ENCODE measurements at places on chromosomes 7 and 10.

GRCh38 chr10:43122826-43123225 lies 15.4 kb upstream of the CSGALNACT2 start:
- no peak for DNase-seq

- DNase-seq = no peak
Measured at GRCh38 chr7:14380881-14381280, 391.4 kb upstream of the ETV1 start.

- DNase-seq = no peak
Measured at GRCh38 chr10:26430641-26431163, 7.4 kb upstream of the APBB1IP start.

DNA sequence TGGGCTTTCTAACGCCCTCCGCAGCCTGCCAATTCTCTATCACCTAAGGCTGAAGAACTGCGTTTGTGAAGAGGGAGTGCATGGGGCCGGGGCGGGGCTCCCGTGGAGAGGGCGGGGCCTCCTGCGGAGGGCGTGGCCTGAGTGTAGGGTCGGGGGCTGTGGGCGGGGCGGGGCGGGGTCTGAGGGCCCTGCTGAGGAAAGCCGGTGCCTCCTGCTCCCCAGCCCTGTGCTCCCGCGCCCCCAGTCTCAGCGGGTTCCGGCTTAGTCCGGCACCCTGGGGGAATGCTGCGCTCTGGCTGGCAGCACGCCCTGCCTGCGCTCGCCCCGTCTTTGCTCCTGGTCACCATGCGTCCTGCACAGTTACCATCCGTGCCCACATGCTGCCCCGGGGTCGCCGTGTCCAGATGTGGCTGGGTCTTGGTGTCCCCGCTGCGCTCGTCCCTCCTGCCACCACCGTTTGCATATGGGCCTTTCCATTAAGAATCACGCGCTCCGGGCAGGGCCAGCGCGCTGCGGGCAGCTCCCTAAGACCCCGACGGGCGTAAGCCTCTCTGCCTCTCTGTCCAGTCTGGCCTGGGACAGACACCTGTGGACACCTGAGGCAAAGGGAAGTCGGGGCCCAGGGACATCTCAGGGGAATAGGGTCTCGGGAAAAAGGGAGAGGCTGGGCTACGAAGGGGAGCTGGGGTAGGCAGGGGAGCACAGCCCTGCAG lies 144.0 kb upstream of the RET start:
- DNase-seq = no peak

GRCh38 chr7:45663167-45663921 lies 89.2 kb downstream of the ADCY1 start:
- DNase-seq = no peak

GRCh38 chr10:83332690-83333089 lies 806.6 kb upstream of the GHITM start:
- DNase-seq = no peak

DNA sequence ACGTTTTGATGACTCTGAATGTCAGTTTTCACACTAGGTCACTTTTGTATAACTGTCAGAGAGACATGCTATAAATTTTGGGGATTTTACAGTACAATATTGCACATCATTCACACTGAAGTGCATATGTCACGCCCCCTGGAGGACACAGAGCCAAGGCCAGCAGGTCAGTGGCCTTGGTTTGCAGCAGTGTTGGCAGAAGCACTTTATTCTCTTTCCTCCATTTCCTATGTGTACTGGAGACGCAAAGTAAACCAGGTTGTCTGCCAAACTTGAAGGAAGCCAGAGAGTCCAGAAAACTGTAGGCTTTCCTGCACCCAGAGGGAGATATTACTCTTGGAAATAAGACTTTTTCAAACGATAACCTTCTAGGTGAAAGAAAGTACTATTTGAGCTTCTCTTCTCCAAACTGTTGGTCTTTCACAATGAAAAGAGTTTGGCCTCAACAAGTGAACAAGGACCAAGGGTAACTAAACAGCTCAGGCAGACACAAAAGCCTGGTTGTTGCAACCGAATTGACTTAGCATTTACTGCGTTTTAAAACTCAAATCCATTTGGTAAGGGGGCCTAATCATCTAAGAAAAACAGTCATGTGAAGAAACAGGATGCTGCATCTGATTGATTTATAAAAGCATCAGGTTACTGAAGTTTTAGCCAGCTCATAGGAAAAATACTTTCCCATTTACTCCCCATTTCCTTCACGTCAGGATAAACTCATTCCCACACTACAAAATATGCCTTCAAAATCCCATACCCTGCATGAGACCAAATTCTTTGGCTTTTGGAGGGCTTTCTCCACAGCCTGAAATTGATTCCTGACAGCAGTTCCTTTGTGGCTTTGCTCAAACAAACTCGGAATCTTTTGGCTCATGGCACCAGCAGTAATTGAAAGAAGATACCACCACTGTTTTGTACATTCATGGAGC lies 83.0 kb upstream of the SEC61G start:
- no peak for DNase-seq

DNA sequence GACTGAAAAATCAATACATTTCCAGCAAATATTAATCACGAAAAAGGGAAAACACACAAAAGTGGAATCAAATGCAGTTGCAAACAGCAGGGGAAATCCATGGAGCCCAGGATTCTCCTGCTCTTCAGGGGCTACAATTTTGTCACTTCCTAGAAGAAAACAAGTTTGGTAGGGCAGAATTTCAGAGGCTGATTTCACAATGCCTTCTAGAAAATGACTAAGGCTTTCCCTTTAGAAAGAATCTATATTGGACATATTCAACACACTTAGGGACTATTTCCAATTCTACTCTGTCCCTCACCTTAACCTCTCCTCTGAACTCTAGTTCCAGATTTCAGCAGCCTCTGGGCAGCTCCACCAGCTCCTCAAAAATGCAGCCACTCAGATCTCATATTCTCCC lies 111.3 kb downstream of the HECTD2 start:
- no peak for DNase-seq

- no peak for DNase-seq
Measured at GRCh38 chr10:86872757-86873156, 84.7 kb downstream of the MMRN2 start.

DNA sequence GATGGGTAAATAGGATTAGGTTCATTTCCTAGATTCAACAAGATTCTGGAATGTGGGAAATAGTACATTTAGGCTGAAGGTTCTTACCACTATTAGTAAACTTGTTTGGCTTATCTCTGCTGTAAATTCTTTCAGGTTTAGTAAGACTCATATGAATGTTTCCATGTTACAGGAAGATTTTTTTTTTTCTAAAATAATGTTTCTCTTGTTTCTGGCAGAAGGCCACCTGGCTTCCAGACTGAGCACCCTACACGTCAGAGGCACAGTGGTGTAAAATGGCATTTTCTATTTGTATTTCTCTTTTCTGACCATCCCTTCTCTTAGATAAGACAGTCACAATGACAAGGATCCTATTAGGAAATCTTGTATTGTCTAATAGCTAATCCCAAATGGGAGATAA lies 22.7 kb upstream of the AASS start:
- no peak for DNase-seq

DNA sequence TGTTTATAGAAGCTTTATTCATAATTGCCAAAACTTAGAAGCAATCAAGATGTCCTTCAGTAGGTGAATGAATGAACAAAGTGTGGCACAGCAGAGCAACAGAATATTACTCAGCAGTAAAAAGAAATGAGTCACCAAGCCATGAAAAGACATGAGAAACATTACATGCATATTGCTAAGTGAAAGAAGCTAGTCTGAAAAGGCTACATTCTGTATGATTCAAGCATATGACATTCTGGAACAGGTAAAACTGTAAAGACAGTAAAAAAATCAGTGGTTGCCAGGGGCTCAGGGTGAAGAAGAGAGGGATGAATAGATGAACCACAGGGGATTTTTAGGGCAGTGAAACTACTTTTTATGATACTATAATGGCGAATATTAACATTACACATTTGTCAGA lies 80.9 kb upstream of the APBB1IP start:
- DNase-seq = no peak

DNA sequence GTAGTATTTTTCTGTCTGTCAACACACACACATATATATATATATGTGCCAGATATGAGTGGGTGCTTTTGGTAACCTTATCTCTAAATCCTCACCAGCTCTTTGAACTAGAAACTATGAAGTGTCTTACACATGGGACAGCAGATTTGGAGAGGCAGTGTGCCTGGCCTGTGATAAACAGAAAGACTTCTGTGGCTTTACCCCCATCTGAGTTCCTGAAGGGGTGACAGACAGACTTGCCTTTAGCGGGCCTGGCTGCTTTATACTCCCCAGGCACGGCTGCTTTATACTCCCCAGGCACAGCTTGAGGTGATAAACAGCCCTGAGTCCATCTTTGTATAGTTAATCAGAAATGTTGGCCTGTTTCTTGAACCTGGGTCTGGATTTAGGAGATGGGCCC lies 5.6 kb downstream of the BAG3 start:
- no peak for DNase-seq

GRCh38 chr10:119115926-119116325 lies 12.0 kb downstream of the DENND10 start:
- no peak for DNase-seq

GRCh38 chr10:3145366-3145765 lies 27.2 kb downstream of the PITRM1 start:
- no peak for DNase-seq

GRCh38 chr7:151082141-151083070 lies 887 bp downstream of the TMUB1 start:
- no peak for DNase-seq

- no peak for DNase-seq
Measured at GRCh38 chr7:28782362-28782761, 175.8 kb downstream of the TRIL start.

- no peak for DNase-seq
Measured at GRCh38 chr7:8913682-8914081, 480.3 kb downstream of the NXPH1 start.

DNA sequence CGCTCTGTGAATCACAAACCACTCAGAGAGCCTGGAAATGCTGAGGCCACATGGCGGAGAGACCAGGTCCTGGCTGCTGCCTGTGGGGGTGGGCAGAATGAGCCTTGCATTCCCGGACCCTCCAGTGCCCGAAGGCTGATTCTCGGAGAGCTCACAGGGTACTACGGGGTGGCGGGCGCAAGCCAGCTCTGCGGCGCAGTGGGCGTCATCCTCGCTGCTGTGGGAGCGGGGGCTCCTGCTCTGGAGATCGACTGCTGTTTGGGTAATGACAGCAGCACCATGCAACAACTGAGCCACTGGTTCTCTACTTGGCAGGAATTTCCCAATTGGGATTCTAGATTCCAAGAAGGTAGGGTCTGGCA lies 108.0 kb downstream of the PTPRN2 start:
- DNase-seq = no peak

- DNase-seq = no peak
Measured at GRCh38 chr10:14040787-14041631, 289.7 kb downstream of the FRMD4A start.

- DNase-seq = no peak
Measured at GRCh38 chr10:79079054-79079397, 10.3 kb downstream of the ZMIZ1 start.

GRCh38 chr10:30422151-30422695 lies 11.8 kb upstream of the MAP3K8 start:
- DNase-seq = no peak

GRCh38 chr10:103713676-103714075 lies 141.7 kb downstream of the SH3PXD2A start:
- no peak for DNase-seq

GRCh38 chr10:21292763-21293517 lies 232.5 kb downstream of the SKIDA1 start:
- peak; percentile 75 for DNase-seq

DNA sequence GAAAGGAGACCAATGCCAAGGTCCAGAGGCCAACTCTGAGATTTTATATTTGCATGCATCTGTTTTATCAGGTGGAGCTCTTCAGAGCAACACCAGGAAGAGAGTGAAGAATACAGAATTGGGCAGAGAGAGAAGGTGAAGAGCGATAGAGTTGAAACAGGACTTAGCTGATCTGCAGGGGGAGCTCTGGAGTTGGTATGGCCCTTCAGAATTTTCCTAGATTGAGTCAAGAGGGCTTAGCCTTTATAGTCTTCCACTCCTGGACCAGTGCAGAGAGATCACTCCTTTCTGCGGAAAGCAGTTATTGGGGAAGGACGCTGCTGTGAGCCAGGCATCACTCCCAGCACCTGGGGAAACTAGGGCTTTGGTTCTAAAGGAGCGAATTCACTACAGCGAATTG lies 105.0 kb upstream of the DGKB start:
- DNase-seq = no peak

DNA sequence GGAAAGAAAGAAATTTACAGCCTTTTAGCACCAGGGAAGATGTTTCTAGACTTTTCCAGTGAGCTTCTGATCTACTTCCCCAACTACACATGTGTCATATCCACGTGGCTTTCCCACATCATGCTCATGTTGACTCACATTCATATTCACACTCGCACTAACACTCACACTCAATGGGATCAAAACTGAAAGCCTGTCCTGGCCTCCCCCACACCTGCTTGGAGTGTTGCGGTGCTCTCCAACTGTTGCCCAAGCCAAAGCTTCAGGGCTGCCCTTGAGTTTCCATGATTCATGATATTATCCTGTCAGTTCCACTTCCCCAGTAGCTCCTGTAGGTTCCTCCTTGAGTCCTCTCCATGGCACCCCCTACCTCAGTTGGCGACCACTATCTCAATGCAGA lies 444.4 kb downstream of the GATA3 start:
- no peak for DNase-seq
